ENCODE measurements at places on chromosomes 12 and 14. TPM values are rescaled to one million over a fixed set of nuclear protein-coding genes. Genes with fewer than 3 reads are reported as not detected.
A peak's percentile ranks its signal among the peaks of the same experiment; 100 is the strongest.

DNA sequence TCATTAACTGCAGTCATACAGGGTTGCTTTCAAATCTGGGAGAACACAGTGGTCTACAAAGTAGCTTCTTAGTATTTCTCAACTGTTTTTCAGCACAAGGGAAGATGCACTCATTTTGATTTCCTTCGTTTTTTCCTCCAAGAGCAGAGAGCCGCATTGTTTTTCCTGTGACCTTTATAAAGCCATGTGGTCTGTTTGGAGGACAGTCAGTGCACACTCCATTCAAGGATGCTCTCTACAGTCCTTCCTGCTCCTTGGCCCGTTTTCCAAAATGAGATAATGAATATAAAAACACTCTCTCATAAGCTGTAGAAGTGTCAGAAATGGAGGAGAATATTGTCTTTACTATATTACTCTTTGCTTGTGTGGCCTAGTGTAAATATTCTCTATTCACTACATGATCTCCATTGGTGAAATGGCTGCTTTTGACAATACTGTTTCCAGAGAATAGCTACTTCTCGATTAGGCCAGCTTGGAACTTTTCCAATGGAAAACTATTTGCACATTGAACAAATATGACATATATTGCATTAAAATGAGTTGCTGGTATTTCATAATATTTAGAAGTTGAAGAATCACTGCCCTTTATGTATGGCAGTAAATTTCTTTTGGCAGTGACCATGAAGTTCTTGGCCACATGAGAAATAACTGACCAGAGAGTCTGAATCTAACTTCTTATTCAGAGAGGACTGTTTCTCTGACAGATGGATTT lies 393.1 kb upstream of the RGS6 start:
- no peak overlapping the region for H3K27ac ChIP-seq
- H3K4me3 ChIP-seq = no peak overlapping the region
- no peak for DNase-seq
- peaks cover 2% of the 10 kb centered on the region for H3K36me3 ChIP-seq

GRCh38 chr12:119328111-119328510 lies 6.4 kb upstream of the CCDC60 start:
- no peak for DNase-seq
- H3K4me1 ChIP-seq = no peaks in the 10 kb centered on the region
- H3K36me3 ChIP-seq = no peaks in the 10 kb centered on the region
- no peak overlapping the region for H3K27ac ChIP-seq

DNA sequence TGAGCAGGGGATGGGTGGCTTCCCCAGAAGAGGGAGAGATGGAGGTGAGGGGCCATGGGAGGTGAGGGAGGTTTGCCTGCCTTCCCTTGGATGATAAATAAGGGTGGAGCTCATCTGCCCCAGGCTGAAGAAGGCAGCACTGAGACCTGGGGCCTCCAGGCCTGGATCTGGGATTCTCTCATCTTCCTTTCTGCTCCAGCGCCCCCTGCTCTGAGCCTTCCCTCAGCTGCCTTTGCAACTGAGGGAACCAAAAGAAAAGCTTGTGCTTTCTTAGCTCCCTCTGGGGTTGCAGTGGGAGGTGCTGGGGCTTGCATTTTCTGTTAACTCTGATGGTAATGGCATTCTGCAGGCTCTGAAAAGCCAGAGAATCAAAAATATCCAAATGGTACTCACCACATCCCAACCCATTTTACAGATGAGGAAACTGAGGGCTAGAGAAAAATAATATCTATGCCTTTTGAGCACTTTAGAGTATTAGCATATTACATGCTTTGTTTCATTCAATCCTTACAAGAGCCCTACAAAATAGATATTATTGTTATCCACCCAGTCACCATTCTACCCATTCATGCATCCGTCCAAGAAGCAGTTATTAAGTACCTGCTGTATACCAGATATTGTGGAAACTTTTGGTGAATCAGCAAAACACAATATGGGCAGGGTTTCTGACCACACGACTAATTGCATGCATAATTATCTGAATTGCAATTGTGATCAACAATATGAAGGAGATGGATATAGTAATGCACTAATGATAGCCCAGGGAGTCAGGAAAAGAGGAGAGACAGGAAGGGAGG lies 102.2 kb downstream of the WSCD2 start:
- H3K4me1 ChIP-seq = no peaks in the 10 kb centered on the region
- no peak overlapping the region for H3K4me3 ChIP-seq
- H3K27ac ChIP-seq = no peak overlapping the region
- DNase-seq = no peak
- no peaks in the 10 kb centered on the region for H3K36me3 ChIP-seq

GRCh38 chr12:47767216-47767724 lies 5.8 kb upstream of the SLC48A1 start:
- H3K27me3 ChIP-seq = peaks cover 4% of the 10 kb centered on the region
- peaks cover 7% of the 10 kb centered on the region for H3K4me1 ChIP-seq
- DNase-seq = peak; percentile 66
- peaks cover 2% of the 10 kb centered on the region for H3K36me3 ChIP-seq
- no peak overlapping the region for H3K4me3 ChIP-seq

NAV3 gene
- total RNA-seq = not detected

- DNase-seq = no peak
- no peaks in the 10 kb centered on the region for H3K4me1 ChIP-seq
- H3K27ac ChIP-seq = no peak overlapping the region
- no peaks in the 10 kb centered on the region for H3K36me3 ChIP-seq
- H3K27me3 ChIP-seq = no peaks in the 10 kb centered on the region
Measured at GRCh38 chr14:25431211-25432076, 381.5 kb upstream of the STXBP6 start.

DNA sequence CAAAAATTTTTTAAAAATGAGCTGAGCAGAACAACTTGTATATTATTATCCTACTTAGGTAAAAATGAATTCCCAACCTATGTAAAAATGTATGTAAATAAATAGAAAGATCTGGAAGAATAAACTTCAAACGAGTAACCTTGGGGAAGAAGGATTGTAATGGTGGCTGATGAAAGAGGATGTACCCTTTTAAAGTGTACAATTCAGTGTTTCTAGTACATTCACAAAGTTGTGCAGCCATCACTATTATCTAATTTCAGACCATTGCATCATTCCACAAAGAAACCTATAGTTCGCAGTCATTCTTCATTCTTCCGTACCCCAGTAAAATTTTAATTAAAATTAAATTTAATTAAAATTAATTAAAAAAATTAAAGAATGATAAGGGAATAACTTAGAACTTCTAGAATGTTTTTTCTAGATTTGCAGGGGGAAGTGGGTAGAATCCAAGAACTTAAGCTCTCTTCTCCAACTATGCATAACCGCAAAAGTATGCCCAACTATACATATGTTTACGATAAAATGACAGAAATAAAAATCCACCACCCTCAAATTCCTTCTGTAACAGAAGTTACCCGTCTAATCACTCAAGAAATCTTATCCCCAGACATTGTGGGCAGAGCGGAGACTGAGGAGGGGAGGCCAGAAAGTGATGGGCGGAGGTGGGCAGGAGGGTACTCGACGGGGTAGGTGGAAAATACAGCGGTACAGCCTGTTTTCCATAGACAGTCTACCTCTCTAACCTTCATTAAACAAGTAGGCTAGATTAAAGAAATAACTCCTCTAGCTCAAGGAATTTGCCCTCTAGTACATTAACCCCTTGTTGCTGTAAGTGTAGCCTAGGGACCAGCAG lies 921 bp downstream of the DEPDC4 start:
- H3K27me3 ChIP-seq = no peaks in the 10 kb centered on the region
- H3K4me1 ChIP-seq = peaks cover 21% of the 10 kb centered on the region
- peak overlapping the region; percentile 96 for H3K27ac ChIP-seq
- peaks cover 6% of the 10 kb centered on the region for H3K36me3 ChIP-seq
- DNase-seq = no peak

DNA sequence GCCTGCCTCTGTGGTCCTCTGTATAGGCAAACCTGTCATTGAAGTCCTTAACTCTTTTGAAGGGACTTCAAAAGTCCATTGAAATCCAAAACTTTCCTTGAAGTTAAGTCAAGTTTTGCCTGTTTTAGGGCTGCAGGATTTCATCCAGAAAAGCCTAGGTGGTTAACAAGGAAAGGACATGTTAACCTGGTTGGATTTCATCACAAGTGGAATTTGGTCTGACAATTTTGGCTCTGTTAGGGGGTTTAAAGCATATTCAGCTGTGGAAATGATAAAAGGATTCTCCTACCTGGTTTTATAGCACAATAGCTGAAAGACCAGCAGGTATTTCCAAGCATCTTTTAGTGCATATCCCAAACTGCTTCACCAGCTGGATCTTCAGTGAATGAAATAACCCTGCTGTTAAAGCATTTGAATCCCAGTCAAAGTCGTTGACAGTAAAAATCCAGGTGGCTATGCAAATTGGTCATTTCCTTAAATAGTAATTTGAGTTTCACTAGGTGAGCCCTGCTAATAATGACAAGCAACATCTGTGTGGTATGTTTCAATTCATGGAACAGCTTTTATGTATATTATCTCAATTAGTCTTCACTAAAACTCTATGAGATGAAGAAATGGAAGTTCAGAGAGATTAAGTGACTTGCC lies 400.5 kb downstream of the ETNK1 start:
- peaks cover 7% of the 10 kb centered on the region for H3K27me3 ChIP-seq
- no peak overlapping the region for H3K27ac ChIP-seq
- H3K36me3 ChIP-seq = no peaks in the 10 kb centered on the region
- no peak for DNase-seq
- no peaks in the 10 kb centered on the region for H3K4me1 ChIP-seq
- no peak overlapping the region for H3K4me3 ChIP-seq

NGB gene
- total RNA-seq = not detected

GRCh38 chr12:124405592-124405991 lies 110.7 kb downstream of the RFLNA start:
- no peak for DNase-seq
- peaks cover 12% of the 10 kb centered on the region for H3K4me1 ChIP-seq
- no peak overlapping the region for H3K27ac ChIP-seq
- H3K27me3 ChIP-seq = no peaks in the 10 kb centered on the region
- H3K4me3 ChIP-seq = no peak overlapping the region
- no peaks in the 10 kb centered on the region for H3K36me3 ChIP-seq

DNA sequence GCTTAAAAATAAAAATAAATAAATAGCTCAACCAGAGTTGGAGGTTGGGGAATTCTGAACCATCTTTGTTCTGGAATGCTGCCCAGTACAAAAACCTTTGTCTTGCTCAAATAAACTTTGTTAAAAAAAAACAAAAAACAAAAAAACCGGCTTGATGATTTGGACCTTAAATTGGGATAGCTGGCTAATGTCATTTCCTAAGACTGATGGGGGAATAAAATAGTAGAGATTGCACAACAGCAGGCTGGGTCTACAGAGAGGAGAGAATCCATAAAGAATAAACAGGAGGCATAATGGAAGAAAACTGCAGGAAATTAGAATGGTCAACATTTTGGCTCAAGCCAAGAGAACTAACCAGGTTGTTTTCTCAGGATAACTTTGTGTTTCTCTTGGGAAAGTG lies 370.9 kb downstream of the AEBP2 start:
- no peaks in the 10 kb centered on the region for H3K27me3 ChIP-seq
- no peak overlapping the region for H3K27ac ChIP-seq
- no peaks in the 10 kb centered on the region for H3K36me3 ChIP-seq

- peaks cover 3% of the 10 kb centered on the region for H3K36me3 ChIP-seq
- H3K27ac ChIP-seq = peak overlapping the region; percentile 94
Measured at GRCh38 chr12:57063991-57064685, 14.2 kb upstream of the MYO1A start.

DNA sequence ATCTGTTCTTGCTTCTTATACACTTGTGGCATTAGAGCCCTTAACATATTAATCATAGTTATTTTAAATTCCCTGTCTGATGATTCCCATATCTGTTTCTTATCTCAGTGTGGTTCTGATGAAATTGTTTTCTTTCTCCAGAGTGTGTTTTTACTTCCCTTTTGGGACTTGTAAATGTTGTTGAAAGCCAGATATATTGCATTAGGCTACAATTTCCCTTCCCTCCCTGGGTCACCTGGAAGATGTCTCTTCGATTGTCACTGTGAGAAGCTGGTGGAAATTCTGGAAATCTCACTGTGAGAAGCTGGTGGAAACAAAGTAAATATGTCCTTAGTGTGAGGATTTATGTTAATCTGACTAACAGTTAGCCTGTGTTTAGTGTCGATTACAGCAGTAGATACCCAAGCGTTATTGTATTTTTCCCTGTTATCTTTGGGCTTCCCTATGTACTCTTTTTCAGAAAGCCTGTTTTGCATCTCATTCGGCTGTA lies 717.3 kb downstream of the TRHDE start:
- H3K27ac ChIP-seq = no peak overlapping the region
- H3K4me1 ChIP-seq = no peaks in the 10 kb centered on the region
- no peak for DNase-seq
- no peaks in the 10 kb centered on the region for H3K36me3 ChIP-seq
- no peaks in the 10 kb centered on the region for H3K27me3 ChIP-seq

- peak overlapping the region; percentile 13 for H3K4me3 ChIP-seq
- no peaks in the 10 kb centered on the region for H3K36me3 ChIP-seq
- no peaks in the 10 kb centered on the region for H3K27me3 ChIP-seq
- peak; percentile 39 for DNase-seq
Measured at GRCh38 chr14:52961060-52961639, 10.3 kb upstream of the FERMT2 start.

RPL10L gene
- not detected for total RNA-seq

DNA sequence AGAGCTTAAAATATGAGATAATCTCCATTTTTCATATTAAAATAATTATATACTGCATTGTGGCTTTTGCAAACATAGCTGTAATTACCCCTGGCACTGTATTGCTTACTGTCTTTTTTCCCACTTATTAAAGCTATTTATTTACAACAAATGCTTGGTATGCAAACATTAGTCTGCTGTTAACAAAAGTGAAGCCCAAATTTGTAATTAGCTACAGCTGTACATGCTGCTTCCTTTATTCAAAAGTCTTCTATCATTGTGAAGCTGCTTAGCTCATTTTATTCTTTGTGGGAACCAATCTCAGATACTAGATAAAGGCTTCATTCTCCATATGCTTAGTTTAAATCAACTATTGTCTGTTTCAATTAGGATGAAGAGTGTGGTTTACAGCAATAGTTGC lies 425.8 kb upstream of the FOXG1 start:
- no peaks in the 10 kb centered on the region for H3K36me3 ChIP-seq
- no peaks in the 10 kb centered on the region for H3K27me3 ChIP-seq
- DNase-seq = no peak
- H3K4me1 ChIP-seq = no peaks in the 10 kb centered on the region

- H3K27me3 ChIP-seq = peaks cover 30% of the 10 kb centered on the region
- no peak overlapping the region for H3K27ac ChIP-seq
- H3K4me1 ChIP-seq = no peaks in the 10 kb centered on the region
- DNase-seq = no peak
- no peaks in the 10 kb centered on the region for H3K36me3 ChIP-seq
- H3K4me3 ChIP-seq = no peak overlapping the region
Measured at GRCh38 chr12:76652402-76652801, 92.8 kb upstream of the OSBPL8 start.

KCNJ8 gene
- not detected for total RNA-seq

CIROP gene
- not detected for total RNA-seq

PIANP gene
- total RNA-seq = 1.3 TPM

FOXN4 gene
- total RNA-seq = not detected

GRCh38 chr12:100862676-100863075 lies 68.1 kb downstream of the ANO4 start:
- H3K27ac ChIP-seq = no peak overlapping the region
- H3K36me3 ChIP-seq = no peaks in the 10 kb centered on the region
- no peaks in the 10 kb centered on the region for H3K27me3 ChIP-seq
- no peaks in the 10 kb centered on the region for H3K4me1 ChIP-seq

PHETA1 gene
- 2.1 TPM for total RNA-seq

GAPDH gene
- 640 TPM for total RNA-seq

Measured in T-helper 17 cell (primary cell).